ENCODE measurements at places on chromosomes 13 and 19.

DNA sequence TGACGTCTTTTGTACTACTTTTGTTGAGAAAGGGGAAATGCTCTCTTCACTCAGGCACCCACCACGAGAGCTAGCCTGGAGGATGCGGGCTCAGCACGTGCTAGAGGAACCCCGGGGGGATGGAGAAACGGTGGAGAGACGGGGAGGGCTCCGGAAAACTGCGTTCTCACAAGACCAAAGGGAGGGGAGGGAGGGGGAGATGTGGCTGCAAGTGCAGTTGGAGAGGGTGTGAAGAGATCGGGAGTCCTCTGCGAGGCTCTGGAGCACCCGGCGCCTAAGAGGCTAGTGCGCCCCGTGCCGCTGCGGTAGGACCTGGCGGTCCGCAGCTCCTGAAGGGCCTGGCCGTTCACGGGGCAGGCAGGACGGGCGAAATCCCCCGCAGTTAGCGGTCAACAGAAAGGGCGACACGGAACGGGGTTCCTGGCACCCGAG is 43.4 kb upstream of the XPO4 start:
- no peak for DNase-seq

DNA sequence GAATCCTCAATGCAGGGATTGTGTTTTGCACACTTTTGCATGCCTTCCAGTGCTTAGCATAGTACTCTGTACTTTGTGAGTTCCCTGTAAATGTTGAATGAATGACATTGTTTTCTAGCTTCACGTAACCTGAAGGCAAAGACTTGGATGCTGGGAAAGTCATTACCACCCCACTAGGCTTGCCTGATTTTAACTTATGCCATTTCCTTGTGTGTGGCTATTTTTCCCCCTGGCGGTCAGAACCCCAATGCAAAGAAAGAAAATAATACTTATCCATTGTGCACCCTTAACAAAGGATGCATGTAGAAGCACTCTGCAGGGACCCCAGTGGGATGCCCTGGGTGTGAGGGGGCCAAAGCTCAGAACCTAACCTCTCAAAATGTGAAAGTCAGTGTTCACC is 1.2 kb upstream of the ENOX1 start:
- no peak for DNase-seq

GRCh38 chr19:18294467-18294864 is 13.0 kb upstream of the JUND start:
- no peak for DNase-seq

- DNase-seq: no peak
These were observed 1199.9 kb upstream of the SPRY2 start for GRCh38 chr13:81540777-81541176.

GRCh38 chr13:44810061-44810840 is 179.0 kb downstream of the NUFIP1 start:
- DNase-seq: no peak

DNA sequence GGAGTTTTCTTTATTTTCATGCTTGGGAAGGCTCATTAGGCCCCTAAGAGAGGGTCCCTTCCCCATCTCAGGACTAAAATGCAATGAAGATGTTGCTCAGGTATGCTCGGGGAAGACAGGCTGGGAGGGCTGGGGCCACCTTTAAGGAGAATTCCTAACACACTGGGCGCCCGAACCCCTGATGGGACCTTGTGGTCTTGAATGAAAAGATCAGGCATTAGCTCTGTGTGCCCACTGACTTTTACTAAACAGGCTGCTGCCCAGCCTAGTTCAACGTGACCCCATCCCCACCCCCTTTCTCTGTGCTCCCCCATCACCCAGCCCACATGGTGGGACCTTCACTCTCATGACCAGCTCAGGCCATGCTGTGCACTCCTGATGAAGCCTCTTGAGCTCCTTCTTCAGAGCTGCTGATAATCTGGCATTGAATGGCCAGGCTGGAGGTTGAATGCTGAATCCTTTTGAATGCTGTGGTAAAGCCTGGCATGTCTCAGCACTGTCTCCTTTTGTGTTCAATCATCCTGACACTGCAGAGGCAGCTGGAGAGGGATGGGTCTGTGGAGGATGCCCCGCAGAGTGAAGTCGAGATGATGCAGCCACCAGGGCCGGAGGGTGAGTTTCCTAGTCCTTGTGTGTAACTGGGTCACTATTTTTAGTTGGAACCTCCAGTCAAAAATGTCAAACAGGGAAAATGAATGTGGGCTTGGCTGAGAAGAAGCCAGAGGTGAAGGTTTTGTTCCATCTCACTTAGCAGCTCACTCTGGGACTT is 209.1 kb downstream of the UQCRFS1 start:
- DNase-seq: no peak

DNA sequence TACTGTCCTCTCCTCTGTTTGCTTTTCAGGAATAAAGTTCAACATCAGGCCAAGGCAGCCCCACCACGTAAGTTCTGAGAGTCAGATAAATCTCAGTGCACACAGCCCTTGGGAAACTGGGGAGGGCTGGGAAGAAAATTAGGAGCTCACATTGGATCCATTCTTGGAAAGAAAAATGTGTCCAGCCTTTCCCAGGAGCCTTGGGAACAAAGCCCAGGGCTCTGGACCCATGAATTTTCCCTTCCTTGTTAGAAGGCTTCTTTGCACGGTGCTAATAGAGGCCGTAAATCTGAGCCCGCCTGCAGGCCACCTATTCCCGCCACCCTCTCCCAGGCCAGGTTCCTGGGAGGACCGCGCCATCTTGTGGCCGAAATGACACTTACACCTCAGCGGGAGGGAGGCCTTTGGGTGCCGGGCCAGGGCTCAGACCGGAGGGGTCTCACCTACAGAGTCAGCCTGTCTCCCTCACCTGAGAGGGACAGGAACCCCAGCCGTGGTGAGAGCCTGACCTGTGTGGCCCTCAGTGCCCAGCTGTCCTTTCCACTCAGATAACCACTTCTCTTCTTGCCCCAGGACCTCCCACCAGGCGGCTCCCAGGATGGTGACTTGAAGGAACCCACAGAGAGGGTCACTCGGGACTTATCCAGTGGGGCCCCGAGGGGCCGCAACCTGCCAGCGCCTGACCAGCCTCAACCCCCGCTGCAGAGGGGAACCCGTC is 25.1 kb upstream of the KCTD15 start:
- peak; percentile 82 for DNase-seq

- DNase-seq: no peak
These were observed 10.1 kb downstream of the ANO8 start for GRCh38 chr19:17324357-17325114.

GRCh38 chr19:31591258-31591657 is 242.0 kb upstream of the TSHZ3 start:
- no peak for DNase-seq

GRCh38 chr13:79516595-79516994 is 35.6 kb downstream of the NDFIP2 start:
- no peak for DNase-seq

DNA sequence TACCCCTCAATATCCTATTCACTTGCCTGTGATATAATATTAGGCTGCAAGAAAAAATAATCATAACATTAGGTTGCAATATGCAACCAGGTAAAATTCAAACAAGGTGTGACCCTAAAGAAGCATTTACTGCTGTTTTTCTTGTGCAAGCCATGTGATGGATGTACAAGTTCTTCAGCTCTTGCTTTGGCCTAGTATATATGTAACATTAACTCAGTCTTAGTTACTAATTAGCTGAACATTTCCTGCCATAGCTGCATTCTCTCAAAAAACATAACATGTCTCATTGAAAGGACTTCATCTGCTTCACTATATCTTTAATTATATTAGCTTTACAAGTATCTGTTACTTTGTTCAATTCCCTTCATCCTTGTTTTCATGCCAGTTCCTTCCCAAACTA is 406.8 kb upstream of the HTR2A start:
- DNase-seq: no peak

- no peak for DNase-seq
These were observed 709 bp downstream of the DPP9 start for GRCh38 chr19:4722671-4723594.

DNA sequence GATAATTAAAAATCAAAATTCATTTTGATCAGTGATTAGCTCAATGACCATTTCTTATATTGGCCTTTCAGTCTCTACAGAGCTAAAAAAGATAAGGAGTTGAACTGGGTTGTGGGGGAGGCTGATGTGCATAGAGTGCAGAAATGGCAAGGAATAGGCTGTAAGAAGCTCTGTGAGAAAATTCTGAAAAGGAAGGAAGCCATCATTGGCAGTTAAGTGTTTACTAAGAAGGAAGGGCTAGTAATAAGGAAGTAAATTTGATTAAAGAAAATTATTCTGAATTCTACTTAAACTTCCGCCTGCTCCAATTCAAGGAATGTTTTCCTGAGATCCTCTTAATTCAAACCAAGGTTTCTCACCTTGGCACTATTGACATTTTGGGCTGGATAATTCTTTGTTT is 187.5 kb downstream of the MZT1 start:
- DNase-seq: no peak

DNA sequence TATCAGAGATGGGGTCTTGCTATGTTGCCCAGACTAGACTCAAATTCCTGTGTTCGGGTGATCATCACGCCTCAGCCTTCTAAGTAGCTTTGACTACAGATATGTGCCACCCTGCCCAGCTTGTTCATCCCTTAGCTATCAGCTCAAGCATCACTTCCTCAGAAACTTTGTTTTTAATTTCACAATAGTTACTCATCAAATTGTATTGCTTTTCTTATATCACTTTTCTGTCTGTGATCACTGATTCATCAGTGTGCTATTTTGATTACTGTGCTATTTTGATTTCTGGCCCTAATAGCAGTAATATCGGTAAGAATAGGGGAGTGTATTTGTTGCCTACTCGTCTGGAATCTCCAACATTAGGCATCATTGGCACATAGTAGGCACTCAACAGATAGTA is 878.6 kb upstream of the PCDH20 start:
- no peak for DNase-seq

Measured in ecto neural progenitor cell (in vitro differentiated cells).